Stimulated activated CD4-positive, alpha-beta T cell treated with anti-CD3 and anti-CD28 coated beads, Interleukin-2, amount 100 ng/mL, for 48 hours (primary cell): ENCODE measurements at places on chromosomes 2 and 18.

DNA sequence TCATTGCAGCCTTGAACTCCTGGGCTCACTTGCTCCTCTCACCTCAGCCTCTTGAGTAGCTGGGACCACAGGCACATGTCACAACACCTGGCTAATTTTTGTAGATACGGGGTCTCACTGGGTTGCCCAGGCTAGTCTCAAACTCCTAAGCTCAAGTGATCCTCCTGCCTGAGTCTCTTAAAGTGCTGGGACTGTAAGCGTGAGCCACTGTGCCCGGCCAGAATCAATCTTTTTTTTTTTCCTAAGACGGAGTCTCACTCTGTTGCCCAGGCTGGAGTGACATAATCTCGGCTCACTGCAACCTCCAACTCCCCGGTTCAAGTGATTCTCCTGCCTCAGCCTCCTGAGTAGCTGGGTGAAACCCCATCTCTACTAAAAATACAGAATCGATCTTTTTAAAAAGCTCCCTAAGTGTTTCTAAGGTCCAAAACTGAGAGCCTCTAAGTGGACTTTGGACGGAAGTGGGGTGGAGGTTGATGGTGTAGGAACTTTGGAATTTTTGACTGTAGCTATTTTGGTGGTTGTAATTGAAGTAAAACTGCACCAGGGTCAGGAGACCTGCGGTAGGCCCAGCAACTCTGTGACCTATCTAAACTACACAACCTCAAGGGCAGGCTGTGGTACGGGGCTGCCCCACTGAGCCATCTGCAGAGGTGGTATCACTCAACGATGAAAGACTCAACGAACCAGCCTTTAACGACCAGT, 82.9 kb downstream of the POLR1A start:
- no peak for DNase-seq

DNA sequence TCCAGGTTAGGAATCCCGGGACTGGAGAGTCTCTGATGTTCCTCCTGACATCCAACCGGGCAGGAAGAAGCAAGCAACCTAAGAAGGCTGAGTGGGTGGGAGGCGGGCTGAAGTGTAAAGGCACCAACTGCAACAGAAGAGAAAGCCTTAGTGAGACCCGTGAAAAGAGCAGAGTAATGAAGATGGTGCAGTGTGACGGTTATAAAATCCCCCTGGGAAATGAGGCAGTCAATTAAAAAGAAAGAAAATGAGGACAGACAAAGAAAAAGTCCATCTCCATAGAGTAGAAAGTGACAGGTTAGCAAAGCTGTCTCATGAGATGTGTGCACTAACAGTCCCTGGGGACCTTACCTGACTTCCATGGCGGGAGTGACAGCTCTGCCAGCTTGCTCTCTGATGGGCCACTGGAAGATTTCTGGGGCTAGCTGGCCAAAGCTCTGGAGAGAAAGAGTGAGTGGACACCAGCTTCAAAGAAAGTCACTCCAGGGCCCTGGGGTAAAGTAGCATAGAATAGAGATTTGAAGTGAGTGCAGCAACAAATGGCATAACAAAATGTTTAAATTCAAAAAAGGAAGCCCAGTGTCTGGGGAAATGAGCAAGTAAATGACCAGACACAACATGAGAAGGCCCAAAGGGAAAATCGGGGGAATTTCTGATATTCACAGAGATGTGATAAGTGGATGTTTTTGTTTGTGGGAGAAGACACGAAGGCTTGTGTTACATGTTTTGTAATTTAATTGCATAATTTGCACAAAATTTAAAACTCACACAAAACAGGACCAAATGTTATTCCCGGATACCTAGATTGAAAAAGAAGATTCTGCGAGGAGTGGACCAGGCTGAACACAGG, 44.1 kb upstream of the IGFBP2 start:
- no peak for DNase-seq

DNA sequence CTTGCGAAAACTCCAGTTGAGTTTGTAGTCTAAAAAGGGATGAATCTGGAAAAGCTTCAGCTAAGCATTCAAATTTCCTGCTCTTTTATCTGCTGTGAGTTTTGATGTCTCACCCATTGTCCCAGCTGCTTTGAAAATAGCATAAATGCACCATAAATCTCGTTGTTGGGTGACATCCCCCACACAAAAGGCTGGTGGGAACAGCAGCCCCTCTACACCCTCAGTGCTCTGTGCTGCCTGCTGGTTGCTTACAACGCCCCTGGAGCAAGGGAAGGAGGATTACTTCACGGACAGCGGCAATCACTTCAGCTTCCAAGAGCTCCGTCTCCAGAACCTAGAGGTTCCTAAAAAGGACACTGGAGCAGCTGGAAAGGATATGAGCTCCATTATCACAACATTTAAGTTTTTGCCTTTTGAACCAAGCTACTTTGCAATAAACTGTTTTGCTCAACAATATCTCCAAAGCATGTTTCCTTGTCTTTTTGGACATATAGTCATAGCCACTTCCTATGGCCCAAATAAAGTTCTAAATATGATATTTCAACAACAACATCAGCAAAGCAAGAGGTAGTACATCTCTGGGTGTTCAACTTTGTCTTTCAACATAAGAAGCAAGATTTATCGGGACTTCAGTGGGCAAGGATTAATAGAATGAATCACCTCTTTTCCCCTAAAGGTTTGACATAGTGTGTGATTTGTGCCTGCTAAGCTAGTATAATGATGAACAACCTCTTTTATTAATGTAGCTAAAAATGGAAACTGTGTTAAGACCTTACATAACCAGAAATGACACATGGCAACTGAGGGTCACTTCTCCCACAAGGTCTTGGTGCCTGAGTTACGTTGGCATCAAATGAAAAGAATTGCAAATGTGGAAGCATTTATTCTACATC, 413.5 kb downstream of the TXNL1 start:
- no peak for DNase-seq

GRCh38 chr2:224181534-224182155, 142.6 kb upstream of the SERPINE2 start:
- no peak for DNase-seq

DNA sequence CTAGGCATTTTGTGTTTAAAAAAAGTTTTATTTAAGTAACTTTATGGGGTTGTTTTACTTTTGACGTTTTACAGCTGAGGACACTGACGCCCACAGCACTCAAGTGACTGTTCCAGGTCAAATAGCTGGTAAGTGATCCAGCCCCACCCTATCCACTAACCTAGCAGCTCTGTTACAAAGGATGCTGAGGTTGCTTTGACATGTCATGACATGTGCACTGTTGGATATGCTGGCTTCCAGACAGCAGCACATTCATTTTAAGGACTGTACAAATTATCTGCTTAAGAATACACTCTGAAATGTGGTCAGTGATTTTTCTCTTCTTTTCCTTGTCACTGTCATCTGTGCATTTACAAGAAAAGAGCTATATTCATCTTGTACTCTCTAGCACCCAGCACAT, 417.5 kb downstream of the ZEB2 start:
- DNase-seq, result no peak

- no peak for DNase-seq
These were observed 322.9 kb downstream of the GBX2 start for GRCh38 chr2:235845245-235845644.

DNA sequence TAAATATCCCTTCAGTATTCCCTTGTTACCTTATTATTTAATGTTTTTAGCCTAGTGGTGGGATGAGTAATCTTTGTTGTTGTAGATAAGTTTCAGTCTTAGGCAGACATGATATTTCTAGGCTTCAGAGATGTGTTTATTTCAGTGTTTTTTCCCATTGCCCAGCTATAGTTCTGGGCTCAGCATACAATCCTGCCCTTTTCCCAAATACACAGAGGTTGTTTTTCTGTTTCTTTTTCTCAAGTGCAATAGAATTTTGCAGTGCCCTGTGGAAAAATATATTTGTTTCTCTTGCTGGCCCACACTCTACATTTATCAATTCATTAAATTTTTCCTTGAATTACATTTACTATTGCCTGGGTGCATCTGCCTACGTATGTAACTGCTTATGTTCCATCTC, 321.8 kb downstream of the KCNJ3 start:
- no peak for DNase-seq

DNA sequence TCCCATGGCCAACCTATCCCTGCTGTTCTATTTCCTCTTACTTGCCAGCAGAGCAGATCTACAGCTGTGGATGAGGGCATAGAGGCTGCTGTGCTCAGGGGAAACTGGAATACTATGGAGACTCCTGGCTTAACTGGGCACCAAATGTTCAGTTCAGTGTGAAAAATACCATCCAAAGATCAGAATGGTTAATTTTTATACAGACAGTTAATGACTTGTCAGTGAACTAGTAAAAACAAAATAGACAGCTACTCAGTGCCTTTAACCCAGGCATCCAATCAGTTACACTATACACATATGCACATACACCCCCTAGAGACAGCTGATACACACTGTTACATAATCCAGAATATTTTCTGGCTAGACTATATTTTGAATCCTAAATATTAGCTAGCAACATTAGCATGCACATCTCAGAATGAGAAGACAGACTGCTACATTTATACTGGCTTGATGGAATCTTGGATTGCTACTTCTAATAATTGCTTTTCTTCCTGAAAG, 59.1 kb upstream of the WIPF1 start:
- no peak for DNase-seq

DNA sequence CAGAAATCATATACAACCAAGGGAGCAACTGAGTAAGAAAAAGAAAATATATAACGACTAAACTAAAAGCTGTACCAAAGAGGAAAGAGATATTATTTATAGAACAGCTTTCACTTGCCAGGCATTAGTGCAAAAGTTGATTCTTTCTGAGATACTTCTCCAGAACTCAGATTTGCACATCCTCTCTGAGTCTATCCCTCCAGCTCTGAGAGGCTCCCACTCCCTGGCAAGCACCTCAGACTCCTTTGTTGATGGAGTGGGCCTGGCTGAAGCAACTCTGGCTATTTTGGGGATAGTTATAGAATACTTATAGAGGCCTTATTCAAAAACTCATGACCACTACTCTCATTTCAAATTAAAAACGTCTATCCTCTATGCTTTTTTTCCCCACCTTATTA, 501.6 kb upstream of the TNP1 start:
- DNase-seq, result no peak

GRCh38 chr2:20468549-20469500, 22.0 kb downstream of the RHOB start:
- no peak for DNase-seq

GRCh38 chr2:157508676-157509075, 64.8 kb upstream of the CYTIP start:
- no peak for DNase-seq

- no peak for DNase-seq
These were observed 256.5 kb upstream of the EPAS1 start for GRCh38 chr2:46040563-46041155.

DNA sequence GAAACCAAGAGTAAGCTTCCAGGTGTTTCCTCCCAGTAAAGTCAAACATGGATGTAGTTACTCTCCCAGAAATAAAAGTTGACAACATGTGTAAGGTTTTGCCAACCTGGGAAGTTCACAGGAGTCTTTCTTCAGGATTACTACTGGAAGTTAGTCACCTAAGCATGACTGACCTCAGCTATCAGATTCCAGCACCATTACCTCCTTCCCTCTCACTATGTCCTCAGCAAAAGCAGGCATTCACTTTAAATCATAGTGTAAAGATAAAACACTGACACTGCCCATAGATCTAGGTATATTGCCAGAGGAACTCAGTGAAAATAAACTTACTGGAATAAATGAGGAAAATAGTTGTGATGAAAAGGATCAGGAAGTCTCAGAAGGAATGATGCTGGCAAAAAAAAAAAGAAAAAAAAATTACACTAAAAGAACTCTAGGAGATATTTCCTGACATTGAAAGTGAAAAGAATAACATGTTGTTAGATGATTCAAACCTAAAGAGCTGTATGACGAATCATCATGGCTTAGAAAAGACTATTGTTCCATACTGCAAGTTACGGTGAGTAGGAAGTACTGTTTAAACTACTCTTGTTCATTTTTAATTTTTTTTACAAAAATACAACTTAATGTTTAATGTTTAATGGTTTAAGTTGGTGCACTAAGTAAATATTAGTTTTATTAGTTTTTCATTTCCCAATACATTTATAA, 484.5 kb upstream of the ZNF804A start:
- DNase-seq, result no peak

DNA sequence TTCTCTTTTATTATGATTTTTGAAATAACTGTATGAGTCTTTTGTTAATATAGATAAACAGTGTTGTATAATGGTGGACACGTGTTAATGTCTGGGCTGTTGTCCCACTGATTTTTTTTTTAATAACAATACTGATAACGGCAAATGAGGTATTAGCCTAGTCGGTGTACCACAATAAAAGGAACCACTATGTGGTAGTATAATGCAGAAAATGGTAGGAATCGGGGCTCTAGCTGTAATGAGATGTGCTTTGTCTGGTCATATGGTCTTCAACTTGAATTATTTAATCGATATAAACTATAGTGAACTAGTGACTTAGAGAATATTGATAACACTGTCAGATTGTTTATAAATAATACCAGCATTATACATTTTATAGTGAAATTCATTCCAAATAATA, 517.9 kb upstream of the SPHKAP start:
- DNase-seq, result no peak

GRCh38 chr18:40534723-40535122, 1420.3 kb upstream of the PIK3C3 start:
- DNase-seq, result no peak

GRCh38 chr2:101432411-101433181, 42.3 kb downstream of the RFX8 start:
- DNase-seq, result no peak

GRCh38 chr2:69464575-69464974, 27.3 kb upstream of the NFU1 start:
- no peak for DNase-seq

- DNase-seq, result no peak
These were observed 471.0 kb upstream of the HNMT start for GRCh38 chr2:137493261-137493660.

- no peak for DNase-seq
These were observed 44.0 kb downstream of the SGPP2 start for GRCh38 chr2:222468346-222468745.

DNA sequence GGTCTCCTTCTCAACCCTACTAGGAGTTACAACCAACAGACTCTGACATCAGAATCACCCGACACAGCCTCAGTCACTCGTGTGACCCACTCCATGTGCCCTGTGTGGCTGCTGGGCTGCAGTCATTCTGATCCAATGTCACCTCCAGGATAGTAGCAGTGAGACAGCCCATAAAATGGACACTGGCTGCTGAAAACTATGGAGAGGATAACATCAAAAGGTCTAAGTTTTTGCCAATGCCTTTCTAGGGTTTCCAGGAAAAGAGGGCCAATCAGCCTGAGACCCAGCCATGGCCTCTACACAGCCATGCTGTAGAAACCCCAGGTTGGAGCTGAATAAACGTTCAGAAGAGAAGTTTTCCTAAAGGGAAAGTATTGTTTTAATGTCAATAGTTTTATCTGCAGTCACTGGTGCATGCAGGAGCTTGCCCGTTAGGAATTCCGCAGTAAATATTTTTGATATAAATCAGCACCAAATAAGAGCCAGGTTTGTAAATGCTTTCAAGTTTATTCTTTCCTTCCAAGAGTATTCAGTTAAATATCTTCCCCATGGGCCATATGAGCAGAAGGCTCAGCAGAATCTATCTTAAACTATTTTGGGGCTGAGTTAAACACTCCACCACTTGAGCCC, 92.2 kb upstream of the PID1 start:
- no peak for DNase-seq

GRCh38 chr2:45712570-45712969, 61.1 kb downstream of the PRKCE start:
- no peak for DNase-seq
